Stromal cell of bone marrow (primary cell): ENCODE measurements at places on chromosomes 1 and 21.
A peak's percentile ranks its signal among the peaks of the same experiment; 100 is the strongest.

GRCh38 chr1:15803380-15803779 is 4.1 kb downstream of the UQCRHL start:
- DNase-seq = no peak

- no peak for DNase-seq
Observed at GRCh38 chr1:6265151-6265550, 4.3 kb upstream of the GPR153 start.

DNA sequence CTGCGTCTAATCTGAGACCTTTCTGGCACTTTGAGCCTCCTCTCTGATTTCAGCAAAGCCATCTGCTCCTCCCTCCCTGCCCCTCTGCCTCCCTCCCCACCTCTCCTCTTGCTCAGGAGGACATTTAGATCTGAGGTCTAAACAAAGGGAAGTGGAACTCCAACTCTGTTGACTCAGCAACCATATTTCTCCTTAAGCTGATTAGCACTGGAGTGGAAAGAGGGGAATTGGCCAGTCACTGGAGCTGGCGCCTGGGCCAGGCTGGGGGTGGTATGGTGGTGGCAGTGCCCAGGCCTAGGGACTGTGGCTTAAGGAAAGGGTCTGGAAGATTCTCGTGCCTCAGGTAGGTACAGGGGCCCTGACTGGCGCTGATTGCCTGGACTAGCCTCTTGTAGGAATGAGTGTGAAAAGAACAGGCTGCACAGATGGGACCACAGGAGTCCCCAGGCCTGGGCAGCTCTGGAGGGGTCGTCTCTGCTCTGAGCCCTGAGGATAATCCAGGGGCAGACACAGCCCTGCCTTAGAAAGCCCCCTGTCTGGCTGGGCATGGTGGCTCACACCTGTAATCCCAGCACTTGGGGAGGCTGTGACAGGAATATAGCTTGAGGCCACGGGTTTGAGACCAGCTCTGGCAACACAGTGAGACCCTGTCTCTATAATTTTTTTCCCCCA is 11.9 kb downstream of the SH2D2A start:
- DNase-seq = no peak

GRCh38 chr1:33365560-33365997 is 44.7 kb upstream of the A3GALT2 start:
- DNase-seq = no peak

- DNase-seq = no peak
Observed at GRCh38 chr1:193929374-193930033, 743.1 kb upstream of the B3GALT2 start.

- DNase-seq = peak; percentile 95
Observed at GRCh38 chr1:163168053-163168452, 34.7 kb downstream of the RGS5 start.

GRCh38 chr21:42741066-42741465 is 87.6 kb downstream of the PDE9A start:
- DNase-seq = no peak

DNA sequence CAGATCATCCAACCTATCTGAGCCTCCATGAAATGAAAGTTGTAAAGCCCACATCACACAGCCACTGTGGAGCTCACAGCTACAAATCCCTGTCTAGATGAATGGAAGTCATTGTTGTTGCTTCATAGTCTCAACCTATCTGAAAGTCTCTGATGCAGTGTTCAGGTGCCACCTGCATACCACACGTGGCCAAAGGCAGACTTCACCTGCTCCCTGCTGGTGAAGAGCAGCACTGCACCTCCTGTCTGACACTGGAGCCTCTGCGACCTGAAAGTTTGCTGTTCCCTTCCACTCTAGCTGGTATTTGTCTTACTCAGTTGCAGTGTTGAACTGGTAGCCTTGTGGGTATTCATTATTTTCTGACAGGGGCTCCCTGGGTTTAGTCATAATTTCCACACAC is 18.4 kb downstream of the LORICRIN start:
- DNase-seq = no peak

- DNase-seq = no peak
Observed at GRCh38 chr1:43065191-43065590, 106.5 kb upstream of the SLC2A1 start.

- DNase-seq = no peak
Observed at GRCh38 chr1:234529950-234530237, 50.9 kb upstream of the TARBP1 start.

DNA sequence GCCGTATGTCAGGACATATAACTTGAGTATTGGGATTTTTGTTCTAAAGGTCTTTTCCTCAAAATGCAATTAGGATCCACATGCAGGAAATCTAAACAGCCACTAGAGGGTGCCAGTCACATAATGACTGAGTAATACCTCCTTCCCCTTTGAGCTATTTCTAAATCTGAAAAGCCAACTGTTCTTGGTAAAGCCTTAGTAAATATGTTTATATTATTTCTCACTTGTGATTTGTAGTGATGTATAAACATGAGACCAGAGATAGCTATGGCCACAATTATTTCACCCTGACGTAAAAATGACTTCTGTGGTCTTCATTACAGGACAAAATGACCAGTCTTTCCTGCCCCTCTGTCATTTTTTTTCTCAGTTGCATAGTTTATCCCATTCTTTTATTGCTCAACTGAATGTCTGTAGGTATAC is 41.0 kb upstream of the DR1 start:
- DNase-seq = peak; percentile 48

- DNase-seq = no peak
Observed at GRCh38 chr1:2449636-2450454, 26.2 kb upstream of the PLCH2 start.

GRCh38 chr1:24403806-24404205 is 9.8 kb downstream of the STPG1 start:
- DNase-seq = no peak

GRCh38 chr1:111372336-111372965 is 55.1 kb downstream of the OVGP1 start:
- no peak for DNase-seq

GRCh38 chr21:41228492-41228891 is 60.5 kb downstream of the BACE2 start:
- no peak for DNase-seq

DNA sequence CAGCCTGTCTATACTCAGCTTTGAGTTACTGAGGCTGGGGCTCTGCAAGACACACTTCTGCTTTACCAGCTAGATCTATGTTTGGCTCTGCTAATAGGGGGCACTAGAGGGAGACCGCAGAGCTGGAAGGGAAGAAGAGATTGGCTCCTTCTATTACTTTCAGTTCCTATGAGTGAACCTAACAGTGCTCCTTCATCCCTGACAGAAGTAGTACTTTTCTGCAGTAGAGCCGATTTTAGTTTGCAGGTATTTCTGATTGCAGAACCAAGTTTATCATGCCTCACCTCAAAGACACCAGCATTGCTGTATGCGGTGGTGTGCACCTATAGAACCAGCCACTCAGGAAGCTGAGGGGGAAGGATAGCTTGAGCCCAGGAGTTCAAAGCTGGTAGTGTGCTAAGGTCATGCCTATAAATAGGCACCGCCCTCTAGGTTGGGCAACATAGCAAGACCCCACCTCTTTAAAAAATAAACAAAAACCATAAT is 5.7 kb upstream of the ZDHHC18 start:
- no peak for DNase-seq

DNA sequence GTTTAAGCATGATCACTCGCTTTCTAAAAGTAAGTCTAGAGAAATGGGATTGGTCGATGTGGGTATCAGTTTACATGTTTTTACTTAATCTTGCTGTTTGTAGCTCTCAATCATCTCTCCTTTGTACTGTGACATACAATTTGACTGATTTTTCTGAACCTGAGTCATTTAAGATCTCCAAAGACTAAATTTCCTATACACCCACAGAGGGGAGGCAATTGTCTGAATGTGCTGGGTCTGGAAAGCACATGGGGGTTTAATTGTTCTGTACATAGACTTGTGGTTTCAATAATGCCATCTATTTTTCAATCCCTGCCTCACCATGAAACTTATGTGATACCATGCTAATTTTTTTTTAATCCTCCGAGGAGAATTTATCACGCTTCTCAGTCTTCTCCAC is 65.8 kb downstream of the USP25 start:
- no peak for DNase-seq

DNA sequence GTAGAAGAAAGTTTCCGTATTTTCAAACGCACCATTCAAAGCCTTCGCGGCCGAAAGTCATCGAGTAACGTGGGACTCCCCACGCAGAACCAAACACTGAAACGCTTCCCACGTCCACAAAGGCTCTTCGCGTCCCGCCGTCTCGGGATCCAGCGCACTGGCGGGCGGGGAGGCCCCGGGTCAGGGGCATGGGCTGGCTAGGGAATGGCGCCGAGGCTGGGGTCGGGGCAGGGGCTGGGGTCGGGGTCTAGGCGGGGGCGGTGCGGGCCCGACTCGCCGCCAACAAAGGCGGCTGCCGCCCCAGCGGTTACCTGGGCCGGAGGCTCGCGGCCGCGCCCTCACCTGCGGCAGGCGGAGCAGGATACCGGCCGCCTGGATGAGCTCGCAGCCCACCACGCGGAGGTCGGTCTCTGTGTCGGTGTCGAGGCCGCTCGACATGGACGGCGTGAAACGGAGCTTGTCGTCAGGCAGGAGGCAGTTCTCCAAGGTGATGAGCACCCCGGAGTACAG is 403 bp downstream of the CCNL2 start:
- DNase-seq = no peak

DNA sequence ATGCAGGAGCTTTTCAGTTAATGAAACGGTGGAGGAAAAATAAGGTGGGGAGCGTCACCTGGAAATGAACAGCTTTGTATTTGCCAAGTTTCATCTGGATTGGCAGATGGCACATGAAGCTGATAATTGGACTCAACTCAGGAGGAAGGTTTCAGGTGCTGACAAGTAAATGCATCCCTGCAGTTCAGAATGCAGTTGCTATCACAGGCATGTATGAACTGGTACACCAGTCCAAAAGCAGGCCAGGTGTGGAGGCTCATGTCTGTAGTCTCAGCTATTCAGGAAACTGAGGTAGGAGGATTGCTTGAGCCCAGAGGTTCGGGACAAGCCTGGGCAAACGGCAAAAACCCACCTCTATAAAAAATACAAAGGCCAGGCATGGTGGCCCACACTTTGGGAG is 15.5 kb downstream of the DEGS1 start:
- DNase-seq = no peak

GRCh38 chr1:15740924-15741850 is 1.1 kb upstream of the TMEM82 start:
- peak; percentile 25 for DNase-seq

DNA sequence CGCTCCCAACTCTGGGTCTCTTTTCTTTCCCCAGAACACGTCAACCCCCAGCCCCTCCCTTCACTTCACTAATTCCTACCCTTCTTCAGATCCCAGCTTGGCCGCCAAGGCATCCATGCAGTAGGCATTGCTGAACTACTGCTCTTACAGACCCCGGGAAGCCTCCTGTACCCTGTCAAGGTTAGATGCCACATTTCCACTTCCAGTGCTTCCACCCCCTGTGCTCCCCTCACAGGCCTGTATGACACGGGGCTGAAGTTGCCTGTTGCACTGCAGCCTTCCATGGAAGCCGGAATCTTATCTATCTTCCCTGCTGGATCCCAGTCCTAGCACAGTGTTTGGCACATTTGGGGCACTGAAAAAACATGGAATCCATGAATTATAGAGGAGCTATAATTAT is 99.0 kb upstream of the SOD1 start:
- no peak for DNase-seq

GRCh38 chr1:3012456-3013291 is 8.6 kb upstream of the ACTRT2 start:
- DNase-seq = no peak

- DNase-seq = no peak
Observed at GRCh38 chr1:101244842-101245241, 8.0 kb downstream of the S1PR1 start.

DNA sequence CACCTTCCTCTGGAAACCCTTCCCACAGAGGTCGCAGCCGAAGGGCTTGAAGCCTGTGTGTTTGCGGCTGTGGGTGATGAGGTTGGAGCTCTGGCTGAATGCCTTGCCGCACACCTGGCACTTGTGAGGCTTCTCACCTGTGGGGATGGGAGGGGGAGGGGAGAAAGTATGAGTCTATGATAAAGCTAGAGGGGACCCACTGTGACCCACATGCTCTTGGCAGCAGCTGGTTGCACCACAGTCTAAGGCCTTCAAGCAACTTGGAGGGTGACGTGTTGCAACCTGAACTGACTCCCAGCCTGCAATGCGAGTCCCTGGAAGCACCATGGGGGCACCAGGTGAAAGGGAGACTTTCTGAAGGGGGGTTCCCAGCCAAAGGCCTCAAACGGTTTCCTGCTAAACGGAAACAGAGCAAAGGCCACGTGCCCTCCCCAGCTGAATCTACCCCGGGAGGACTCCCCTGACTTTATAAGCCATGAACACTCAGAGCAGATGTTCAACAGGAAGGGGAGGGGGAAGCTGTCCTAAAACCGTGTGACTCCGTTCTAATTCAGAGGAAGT is 10.6 kb downstream of the GFI1 start:
- DNase-seq = no peak

GRCh38 chr1:7942214-7942921 is 1.7 kb upstream of the TNFRSF9 start:
- no peak for DNase-seq

DNA sequence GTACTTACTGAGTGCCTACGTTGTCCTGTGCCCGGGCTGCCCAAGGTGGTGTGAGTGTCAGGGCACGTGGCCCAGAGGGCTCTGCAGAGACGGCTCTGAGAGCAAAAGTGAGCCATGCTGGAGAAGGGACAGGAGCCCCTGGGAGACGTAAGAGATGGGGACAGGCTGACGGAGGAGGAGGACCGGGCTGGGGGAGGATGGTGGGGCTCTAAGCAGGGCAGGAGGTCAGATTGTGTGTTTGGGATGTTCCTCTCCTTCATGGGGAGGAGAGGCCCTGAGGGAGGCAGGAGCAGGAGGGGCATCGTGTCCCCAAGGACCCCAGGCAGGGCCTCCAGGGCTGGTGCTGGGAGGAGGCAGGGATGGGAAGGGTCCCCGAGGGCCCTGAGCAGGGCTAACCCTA is 158.9 kb downstream of the PCBP3 start:
- no peak for DNase-seq

DNA sequence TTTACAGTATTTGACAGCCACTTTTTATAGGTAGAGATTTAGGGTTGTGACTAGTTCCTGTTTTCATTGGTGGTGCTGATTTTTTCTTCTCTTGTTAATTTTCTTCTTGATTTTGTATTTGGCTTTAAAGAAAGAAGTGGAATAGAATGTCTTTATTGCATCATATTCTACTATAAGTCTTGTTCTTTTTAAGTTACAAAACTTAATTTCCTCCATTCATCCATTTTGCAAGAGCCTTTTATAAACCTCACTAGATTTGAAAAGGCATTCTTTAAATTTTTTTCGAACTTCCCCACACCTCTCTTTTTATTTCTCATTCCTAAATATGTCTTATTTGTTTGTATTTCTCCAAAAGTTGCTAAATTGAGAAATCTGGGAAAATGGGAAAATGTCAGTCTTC is 1368.6 kb upstream of the ADGRL4 start:
- no peak for DNase-seq

GRCh38 chr1:241592273-241592958 is 47.8 kb downstream of the CHML start:
- DNase-seq = no peak

DNA sequence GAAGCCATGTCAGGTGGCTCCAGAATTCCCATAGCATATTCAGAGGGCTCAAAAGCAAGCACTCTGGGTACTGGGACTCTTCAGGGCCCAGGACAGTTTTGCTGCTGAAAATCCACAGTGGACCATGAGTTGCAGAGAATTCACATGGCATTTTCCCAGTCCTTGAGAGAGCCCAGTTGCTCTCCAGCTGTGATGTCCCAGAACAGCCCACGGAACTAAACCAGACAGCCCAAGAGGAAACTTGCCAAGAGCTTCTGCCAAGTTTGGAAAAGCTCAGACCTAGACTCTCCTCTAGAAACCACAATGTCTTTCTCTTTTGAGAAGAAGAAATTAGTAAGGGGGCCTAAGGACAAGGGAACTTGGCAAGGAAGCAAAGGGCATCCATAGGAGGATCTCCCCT is 69.4 kb downstream of the RGS2 start:
- no peak for DNase-seq
